ENCODE measurements at places on chromosomes 1 and 21.

DNA sequence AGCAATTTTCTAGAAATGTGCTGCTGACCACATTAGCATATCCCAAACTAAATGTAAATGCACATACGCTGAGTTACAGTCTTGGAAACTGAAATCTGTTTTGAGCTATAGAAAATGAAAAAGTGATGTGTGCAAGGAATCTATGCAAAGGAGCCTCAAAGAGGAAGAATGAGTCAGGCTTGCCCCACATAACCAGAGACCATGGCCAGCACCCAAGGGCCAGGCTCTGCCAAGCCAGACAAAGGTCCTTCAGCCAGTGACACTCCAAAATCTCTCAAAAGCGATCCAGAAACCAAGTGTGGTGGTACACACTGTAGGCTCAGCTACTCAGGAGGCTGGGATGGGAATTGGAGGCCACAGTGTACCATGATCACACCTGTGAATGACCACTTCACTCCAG is 195.2 kb downstream of the TOMM20 start:
- DNase-seq: peak; percentile 48

- DNase-seq: no peak
Measured at GRCh38 chr1:205301205-205301821, 20.2 kb downstream of the NUAK2 start.

DNA sequence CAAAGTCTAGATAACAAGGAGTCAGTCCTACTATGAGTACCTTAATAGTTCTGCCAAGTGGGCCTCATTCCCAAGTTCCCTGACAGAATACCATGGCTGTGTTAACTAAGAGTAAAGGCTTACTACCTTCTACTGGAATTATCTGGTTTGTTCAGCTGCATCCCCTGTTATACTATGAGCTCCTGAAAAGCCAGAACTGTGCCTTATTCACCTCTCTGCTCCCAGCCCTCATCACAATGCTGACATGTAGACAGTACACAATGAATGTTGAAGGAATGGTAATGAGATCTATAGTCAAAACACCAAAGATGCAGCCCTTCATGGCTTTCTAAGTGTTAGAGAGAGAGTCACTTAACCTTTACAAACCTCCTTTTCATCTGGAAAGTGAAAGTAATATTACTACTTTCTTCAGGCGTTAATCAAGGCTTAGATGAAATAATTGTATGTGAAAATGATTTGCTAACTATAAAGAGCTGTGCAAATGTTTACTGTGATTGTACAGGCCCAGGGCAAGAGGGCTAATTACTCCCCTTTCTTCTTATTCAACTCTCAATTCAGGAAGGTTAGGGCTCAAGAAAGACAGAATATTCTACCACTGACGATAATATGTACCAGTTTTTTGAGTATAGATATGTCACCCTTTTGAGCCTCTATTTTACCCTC is 70.3 kb upstream of the MROH9 start:
- DNase-seq: no peak

DNA sequence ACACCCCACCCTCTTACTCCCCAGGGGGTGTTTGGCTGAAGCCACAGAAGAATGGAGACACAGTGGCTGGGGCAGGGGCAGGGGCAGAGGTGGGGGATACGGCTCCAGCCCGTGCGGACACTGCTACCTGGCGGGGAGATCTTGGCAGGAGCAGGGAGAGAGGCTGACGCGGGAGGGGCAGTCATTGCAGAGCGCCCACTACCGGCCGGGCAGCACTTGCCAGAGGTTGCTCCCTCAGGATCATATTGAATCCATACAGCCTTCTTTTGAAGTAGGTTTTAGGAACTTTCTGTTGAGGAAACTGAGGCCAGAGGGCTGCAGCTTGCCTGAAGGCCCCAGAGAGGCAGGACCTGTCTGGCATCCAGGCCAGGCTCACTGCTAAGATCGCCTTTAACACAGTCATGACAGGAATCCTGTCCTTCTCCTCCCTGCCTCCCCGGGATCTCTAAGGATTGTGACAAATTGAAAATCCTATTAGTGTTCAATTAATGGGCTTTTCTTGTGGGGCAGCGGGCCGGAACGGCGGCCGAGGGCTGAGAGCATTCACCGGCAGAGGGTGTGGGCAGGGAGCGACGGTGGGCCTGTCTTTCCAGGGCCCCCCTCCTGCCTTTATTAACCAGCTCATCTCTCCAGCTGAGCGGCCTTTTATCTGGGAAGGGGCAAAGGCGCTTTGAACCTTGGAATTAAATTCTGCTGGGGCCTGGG is 65.5 kb upstream of the WNT4 start:
- no peak for DNase-seq

- no peak for DNase-seq
Measured at GRCh38 chr1:32885676-32886003, 651 bp upstream of the HPCA start.

GRCh38 chr1:164575356-164575886 is 16.4 kb downstream of the PBX1 start:
- no peak for DNase-seq

DNA sequence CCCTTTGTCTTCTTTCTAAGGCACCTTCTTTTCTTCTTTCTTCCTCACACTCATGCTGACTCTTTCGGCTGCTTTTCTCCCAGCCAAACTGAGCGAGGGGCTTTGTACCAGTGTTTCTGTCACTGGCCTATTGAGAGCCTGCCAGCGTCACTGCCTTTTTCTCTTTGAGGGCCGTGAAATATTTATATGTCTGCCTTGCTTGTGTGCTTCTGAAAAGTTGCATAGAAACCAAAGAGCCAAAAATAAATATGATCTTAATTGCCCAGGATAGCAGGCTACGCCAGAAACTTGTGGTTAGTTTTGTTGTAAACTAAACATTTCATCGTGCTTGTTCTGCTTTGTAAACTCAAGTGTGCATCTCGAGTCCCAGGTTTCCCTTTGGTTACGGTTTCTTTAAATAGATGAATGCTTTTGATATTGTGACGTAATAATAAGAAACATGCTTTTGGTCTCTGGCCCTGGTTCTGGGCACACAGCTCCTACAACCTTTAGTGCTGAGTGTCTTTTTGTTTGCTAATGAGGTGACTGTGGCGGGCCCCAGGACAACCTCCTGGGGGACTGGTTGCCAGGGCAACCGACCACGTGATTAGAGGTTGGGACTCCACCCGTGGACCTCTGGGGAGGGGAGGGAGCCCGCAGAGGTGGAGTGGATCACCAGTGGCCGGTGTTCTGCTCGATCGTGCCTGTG is 10.8 kb downstream of the SLC37A1 start:
- DNase-seq: peak; percentile 76

DNA sequence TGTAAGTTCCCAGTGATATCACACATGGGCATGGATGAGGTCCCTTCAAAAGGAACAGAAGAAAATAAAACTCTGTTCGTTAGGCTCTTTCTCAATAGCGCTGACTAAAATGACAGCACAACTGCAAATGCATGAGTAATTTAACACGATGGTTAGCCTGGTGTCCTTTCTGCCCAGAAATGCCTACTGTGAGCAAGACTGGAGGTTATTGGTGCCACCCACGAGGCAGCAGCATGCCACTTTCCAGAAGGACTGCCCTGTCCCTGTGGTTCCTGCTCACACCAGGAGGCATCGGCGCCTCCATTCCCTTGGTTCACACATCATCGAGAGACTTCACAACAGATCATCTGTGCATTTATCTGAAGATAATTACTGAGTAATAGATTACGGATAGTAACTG is 26.2 kb downstream of the VPS26C start:
- no peak for DNase-seq

DNA sequence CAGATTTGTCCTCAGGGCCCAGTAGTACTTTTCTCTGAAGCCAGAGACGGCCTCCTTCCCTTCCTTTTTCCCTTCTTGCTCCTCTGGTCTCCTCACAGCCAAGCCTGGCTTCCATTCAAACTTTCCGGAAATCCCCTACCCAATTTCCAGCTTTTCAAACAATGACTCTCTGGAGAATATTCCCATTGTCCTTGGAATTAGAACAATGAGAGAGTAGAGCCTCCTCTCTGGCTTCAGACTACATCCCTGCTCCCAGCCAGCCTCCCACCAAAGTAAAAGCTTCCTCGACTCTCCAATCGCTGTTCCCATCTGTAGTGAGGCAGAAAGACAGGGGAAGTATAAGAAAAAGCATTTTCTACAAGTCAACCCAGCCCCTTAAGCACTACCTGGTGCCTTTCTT is 77.7 kb upstream of the SOX13 start:
- DNase-seq: no peak

- no peak for DNase-seq
Measured at GRCh38 chr1:156359973-156360372, 9.0 kb upstream of the RHBG start.

GRCh38 chr1:220529521-220530020 is 1.6 kb downstream of the MARK1 start:
- no peak for DNase-seq

- no peak for DNase-seq
Measured at GRCh38 chr1:42340093-42340492, 5.1 kb upstream of the FOXJ3 start.

- DNase-seq: no peak
Measured at GRCh38 chr1:228837032-228837431, 101.8 kb downstream of the RHOU start.

DNA sequence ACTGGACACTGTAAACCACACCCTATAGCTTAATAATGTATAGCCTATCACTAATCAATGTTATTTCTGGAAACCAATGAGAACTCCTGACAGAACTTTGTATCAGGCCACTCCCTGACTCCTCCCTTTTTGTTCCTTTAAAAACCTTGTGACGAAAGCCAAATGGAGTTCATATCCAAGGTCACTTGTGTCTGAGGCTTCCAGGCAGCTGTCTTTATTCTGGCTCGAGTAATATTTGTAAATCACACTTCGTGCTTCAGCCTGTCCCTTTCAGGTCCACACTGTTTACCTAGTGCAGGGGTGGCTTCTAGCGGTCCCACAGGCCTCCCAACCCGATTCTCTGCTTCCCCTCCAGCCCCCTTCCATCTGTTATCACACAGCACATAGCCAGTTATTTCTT is 16.2 kb upstream of the CAPN9 start:
- no peak for DNase-seq

DNA sequence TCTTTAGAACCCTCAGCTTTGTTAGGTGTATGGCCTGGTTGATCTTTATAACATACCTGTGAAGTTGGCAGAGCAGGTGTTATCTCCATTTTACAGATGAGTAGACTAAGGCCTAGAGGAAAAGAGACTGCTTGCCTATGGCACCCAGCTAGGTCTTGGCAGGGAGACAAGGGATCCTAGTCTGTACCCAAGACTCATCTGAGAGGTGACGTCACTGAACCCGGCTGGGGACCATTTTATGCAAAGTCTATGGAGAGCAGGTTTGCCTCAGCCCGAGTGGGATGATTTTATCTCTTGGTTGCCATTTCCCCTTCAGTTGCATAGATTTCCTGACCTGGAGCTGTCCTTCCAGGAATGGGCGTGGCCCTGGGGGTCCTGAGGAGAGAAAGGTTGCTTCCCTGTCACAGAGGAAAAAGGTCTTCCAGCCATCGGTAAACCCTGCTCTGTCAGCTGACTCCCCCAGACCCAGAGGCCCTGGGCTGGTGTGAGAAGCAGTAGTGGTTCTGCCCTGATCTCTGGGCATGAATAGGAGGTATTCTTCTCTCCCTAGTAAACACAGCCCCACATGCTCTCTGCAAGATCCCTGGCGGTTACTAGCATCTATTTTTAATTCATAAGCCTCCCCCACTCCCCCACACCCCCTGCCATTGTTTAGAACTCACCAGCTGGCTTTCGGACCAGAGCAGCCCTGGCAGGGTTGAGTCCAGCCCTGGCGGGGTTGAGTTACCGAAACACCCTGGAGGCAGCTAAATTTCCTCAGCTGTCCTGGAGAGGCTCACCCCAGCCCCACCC is 19.6 kb downstream of the TMCC2 start:
- DNase-seq: no peak

GRCh38 chr1:112761714-112762480 is 46.8 kb upstream of the PPM1J start:
- no peak for DNase-seq

DNA sequence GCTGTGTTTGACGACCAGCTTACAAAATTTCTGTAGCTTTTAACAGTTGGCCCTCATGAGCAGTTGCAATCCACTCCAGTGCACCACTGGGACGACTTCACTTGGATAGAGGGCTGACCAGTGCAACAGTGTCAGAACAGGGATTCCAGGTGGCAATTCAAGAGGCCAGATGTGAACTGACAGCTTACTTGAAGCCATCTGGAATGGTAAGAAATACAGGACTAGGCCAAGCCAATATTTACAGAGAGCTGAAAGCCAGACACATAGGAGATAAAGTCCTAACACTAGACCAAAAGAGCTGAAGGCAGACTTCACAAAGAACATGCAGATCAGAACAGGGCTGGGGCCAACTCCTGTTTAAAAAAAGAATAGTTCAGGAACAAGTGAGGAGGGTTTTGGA is 93.5 kb upstream of the NFIA start:
- no peak for DNase-seq

- peak; percentile 34 for DNase-seq
Measured at GRCh38 chr1:180155182-180155682, 563 bp downstream of the QSOX1 start.

DNA sequence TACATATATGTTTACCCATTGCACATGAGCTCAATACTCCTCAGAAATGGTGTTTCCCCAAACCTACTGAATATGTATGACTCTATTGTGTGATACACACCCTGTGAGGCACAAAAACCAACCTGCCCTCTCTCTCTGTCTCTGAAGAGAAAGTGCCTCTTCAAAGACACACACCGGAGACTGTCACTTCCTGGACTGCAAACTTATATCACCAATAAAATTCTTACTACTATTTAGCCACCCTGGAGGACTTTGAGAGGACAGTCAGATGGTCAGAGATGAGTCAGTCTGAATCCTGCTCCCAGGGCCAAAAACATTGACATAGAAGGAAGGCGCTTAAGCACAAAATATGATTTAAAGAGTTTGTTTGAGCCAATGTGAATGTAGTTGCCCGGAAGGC is 110.4 kb downstream of the PPIAL4G start:
- peak; percentile 27 for DNase-seq

DNA sequence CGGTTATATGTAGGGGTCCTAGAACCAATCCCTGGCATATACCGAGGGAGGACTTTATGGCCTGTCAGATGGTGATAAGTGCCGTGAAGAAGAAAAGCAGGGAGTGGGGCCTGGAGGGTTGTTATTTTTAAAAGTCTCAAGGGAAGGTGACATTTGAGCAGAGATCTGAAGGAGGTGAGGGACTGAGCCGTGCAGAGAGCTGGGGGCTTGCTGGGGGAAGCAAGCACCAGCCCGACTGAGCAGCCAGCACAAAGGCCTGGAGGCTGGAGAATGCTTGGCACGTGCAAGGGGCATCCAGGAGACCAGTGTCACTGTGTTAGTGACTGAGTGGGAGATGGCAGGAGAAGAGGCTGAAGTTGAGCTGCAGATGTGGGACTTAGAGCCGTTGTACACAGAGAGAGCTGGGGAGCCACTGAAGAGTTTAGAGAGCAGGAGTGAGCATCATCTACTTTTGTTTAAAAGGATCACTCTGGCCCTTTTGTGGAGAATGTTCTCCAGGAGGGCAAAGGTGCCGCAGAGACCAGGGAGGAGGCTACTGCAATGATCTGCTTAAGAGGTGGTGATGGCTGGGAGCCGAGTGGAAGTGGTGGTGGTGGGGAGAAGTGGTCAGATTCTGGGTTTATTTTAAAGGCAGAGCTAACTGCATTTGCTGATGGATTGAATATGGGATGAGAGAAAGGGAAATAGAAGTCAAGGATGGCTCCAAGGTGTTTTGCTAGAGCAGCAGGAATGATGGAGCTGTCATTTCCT is 31.2 kb downstream of the PTPRU start:
- no peak for DNase-seq
